ENCODE measurements at places on chromosomes 6 and 20. TPM values are rescaled to one million over a fixed set of nuclear protein-coding genes. Genes with fewer than 3 reads are reported as not detected.
A peak's percentile ranks its signal among the peaks of the same experiment; 100 is the strongest.

GRCh38 chr6:96520171-96521115 lies 1.2 kb upstream of the UFL1 start:
- no peak for DNase-seq

GRCh38 chr20:57840504-57841296 lies 130.9 kb upstream of the PMEPA1 start:
- no peak for DNase-seq

GRCh38 chr6:28606424-28607391 lies 81.0 kb downstream of the GPX5 start:
- peak; percentile 86 for DNase-seq

DNA sequence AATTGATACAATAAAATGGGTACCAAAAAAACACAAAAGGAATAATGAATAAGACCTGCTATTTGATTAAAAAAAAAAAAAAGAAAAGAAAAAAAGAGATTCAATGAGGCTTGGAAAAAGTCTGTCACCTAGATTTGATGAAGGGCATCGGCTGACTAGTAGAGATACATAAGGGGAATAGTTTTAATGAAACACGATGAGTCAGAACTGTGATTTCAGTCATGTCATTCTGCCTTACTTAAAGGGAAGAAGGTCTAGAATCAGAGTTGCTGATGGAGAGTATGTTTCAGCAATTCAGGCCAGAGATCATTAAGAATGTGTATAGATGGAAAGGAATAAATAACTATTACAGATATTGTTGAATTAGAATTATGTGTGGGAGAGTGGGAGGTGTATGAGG lies 565.9 kb upstream of the RNF217 start:
- no peak for DNase-seq

GRCh38 chr6:156796627-156797026 lies 19.4 kb downstream of the ARID1B start:
- no peak for DNase-seq

DNA sequence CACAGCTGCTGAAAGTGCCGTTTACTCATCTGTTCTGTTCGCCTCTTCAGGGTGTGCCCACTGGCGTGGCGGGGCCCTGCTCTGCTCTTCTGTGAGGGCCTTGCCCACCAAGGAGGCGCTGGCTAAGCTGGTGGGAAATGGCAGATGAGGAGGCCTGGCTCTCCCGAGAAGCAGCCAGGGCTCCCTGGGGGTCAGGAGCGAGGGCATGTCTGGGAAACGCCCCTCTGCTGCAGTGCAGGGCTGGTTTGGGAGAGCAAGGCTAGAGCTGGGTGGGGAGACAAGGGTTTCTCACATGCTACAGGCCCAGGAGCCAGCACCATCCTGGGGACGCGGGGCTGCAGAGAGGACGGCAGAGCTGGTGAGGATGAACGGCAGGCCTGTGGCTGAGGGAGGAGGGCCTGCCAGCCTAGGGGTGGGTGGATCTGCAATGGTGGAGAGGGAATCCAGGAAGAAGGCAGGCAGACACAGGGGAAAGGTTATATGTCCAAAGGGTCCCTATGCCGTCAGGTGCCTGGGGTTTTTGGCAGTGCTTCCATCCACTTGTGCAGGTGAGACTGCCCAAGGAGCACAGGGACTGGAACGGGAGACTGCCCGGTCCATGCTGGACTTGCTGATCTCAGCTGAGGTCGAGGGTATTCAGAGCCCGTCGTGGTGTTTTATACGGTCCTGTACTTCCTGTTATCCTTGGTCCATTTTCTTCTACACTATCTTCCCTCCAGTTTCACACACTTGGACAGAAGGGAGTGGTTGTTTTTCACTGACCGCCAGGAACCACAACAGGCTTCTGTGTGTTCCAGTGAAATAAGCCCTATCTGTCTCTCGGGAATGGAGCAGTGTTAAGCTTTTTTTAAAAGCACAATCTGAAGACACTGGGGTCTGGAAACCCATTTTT lies 119.2 kb downstream of the SYCP2 start:
- no peak for DNase-seq

- DNase-seq, result no peak
These were observed 79.7 kb downstream of the RNF217 start for GRCh38 chr6:125041740-125042459.

- no peak for DNase-seq
These were observed 15.7 kb downstream of the PXMP4 start for GRCh38 chr20:33704197-33704924.

DNA sequence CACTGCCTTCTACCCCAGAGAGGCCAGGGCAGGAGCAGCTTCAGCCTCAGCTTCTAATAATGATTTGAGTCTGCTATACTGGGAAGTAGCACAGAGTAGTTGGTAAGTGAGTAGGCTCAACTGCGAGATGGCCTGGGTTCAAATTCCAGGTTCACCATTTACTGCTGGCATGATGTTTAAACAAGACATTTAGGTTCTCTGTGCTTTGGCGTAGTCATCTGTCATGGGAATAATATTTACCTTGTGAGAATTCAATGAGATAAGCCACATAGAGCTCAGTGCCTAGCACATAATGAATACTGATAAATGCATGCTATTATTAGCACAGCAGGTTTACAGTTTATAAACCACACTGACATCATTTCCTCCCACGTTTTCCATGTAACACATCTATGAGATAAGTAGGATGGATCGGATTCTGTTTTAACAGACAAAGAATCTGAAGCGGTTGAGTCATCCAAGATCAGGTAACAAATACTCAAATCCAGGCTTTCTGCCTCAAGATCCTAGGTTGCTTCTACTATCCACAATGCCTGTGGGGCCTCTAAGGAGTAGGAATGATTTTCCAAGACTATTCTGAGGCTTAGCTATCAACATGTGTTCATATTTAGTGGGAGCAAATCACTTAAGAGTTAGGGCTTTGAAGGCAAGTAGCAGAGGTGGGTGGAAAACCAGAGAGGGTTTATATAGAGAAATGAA lies 72.9 kb upstream of the DTNBP1 start:
- no peak for DNase-seq

- peak; percentile 73 for DNase-seq
These were observed 995 bp upstream of the GSTA4 start for GRCh38 chr6:52995913-52996645.

DNA sequence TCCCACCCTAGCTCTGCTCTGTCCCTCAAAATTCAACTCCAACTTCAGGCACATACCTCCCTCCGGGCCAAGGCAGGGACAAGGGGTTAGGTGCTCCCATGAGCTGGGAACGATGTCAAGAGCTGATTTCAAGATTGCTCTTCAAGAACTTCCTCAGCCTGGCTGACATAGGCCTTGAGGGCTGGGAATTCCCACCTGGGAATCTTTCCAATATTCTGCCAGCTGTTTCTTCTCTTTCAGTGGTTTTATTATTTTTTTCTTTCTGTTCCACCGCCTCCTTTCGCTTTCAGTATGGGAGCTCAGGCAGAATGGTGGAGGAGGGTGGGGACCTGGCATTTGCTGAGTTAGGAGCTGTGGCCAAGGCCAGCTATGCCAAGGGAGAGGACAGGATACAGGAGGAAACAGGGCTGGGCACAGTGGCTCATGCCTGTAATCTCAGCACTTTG lies 33.7 kb downstream of the SRSF3 start:
- no peak for DNase-seq

Gene TRPC4AP
- 73.0 TPM for total RNA-seq

Gene DEFB128
- not detected for total RNA-seq

Gene ADGRB3
- total RNA-seq, result 1.5 TPM
